Liver (tissue), 10 donors: ENCODE measurements at places on chromosomes 1 and 21. TPM values are rescaled to one million over a fixed set of nuclear protein-coding genes. Genes with fewer than 3 reads are reported as not detected.

- H3K4me3 ChIP-seq = no peak overlapping the region
- no peak for DNase-seq
- H3K4me1 ChIP-seq = no peaks in the 10 kb centered on the region
- no peaks in the 10 kb centered on the region for H3K36me3 ChIP-seq
Measured at GRCh38 chr1:50111503-50111902, 2.8 kb downstream of the ELAVL4 start.

The FYB2 gene
- total RNA-seq = 31.3 TPM

DNA sequence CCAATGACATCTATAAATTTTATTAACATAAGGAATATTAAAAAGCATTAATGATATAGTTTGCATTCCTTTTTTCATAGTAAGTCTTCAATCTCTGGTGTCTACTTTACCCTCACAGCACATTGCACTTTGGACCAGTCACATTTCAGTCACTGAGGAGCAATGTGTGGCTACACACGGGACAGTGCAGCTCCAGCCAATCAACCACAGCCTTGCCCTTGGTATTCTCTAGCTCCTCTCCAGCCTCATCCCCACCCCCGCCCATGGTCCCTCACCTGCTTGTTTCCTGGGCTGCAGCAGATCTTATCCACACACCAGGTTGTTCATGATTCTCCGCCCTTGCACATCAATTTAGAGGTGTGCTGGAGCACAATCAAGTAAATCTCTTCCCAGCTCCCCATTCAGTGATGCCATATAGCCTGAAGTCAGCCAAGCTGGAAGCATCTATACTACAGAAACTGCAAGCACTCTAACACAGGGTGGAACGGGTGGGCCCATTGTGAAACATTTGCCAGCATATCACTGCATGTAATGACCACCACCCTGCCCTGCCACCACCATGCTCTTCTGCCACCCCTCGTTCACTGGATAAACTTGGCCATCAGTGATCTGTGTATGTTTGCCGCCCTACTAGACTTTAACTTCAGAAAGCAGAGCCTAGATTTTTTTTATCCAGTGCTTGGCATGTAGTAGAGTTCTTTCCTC lies 93.0 kb upstream of the SLC44A3 start:
- H3K27ac ChIP-seq = no peak overlapping the region
- H3K4me1 ChIP-seq = no peaks in the 10 kb centered on the region
- DNase-seq = no peak
- H3K36me3 ChIP-seq = no peaks in the 10 kb centered on the region
- H3K27me3 ChIP-seq = no peaks in the 10 kb centered on the region
- H3K4me3 ChIP-seq = no peak overlapping the region

GRCh38 chr1:25648681-25649440 lies 32.3 kb downstream of the MAN1C1 start:
- no peaks in the 10 kb centered on the region for H3K36me3 ChIP-seq

- DNase-seq = no peak
- H3K4me1 ChIP-seq = peaks cover 5% of the 10 kb centered on the region
- peak overlapping the region; percentile 10 for H3K27ac ChIP-seq
- H3K36me3 ChIP-seq = no peaks in the 10 kb centered on the region
- H3K27me3 ChIP-seq = no peaks in the 10 kb centered on the region
Measured at GRCh38 chr1:9629445-9630201, 21.9 kb upstream of the PIK3CD start.

DNA sequence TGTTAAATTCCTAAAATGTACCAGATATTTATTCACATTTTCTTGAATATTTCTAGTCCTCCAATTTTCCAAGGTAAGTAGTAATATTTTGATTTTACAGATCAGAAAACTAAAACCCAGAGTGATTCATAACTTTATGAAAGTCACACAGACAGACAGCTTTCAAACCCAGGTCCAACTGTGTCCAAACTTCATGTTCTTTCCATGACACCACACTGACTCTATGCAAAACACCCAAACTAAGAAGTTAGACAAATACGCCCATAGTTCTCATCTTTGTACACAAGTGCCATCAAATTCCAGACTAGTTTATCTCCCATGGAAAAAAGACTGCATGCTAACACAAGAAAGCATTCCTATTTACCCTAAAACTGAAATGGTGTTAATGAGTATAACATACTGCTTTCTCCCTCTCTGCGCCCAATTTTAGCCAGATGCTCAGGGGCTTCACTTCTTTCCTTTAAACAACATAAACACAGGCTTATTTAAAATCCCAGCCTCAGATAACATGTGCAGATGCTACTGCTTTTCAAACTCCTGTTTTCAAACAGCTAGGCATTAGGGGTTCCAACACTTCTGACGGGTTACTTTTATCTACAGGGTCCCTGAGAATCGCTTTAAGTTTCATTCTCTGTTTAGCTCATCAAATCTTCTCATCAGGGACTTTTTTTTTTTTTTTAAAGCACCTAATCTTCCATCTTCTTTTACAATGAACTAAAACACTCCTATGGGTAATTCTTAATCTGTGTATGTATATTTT lies 44.6 kb downstream of the WASF2 start:
- no peaks in the 10 kb centered on the region for H3K4me1 ChIP-seq
- no peak overlapping the region for H3K27ac ChIP-seq
- DNase-seq = no peak
- H3K36me3 ChIP-seq = no peaks in the 10 kb centered on the region
- H3K27me3 ChIP-seq = no peaks in the 10 kb centered on the region

GRCh38 chr1:1178794-1179331 lies 5.2 kb downstream of the TTLL10 start:
- H3K4me3 ChIP-seq = no peak overlapping the region
- H3K27ac ChIP-seq = no peak overlapping the region
- no peak for DNase-seq
- H3K4me1 ChIP-seq = no peaks in the 10 kb centered on the region
- H3K27me3 ChIP-seq = no peaks in the 10 kb centered on the region

The TRIM58 gene
- total RNA-seq = 88.7 TPM

DNA sequence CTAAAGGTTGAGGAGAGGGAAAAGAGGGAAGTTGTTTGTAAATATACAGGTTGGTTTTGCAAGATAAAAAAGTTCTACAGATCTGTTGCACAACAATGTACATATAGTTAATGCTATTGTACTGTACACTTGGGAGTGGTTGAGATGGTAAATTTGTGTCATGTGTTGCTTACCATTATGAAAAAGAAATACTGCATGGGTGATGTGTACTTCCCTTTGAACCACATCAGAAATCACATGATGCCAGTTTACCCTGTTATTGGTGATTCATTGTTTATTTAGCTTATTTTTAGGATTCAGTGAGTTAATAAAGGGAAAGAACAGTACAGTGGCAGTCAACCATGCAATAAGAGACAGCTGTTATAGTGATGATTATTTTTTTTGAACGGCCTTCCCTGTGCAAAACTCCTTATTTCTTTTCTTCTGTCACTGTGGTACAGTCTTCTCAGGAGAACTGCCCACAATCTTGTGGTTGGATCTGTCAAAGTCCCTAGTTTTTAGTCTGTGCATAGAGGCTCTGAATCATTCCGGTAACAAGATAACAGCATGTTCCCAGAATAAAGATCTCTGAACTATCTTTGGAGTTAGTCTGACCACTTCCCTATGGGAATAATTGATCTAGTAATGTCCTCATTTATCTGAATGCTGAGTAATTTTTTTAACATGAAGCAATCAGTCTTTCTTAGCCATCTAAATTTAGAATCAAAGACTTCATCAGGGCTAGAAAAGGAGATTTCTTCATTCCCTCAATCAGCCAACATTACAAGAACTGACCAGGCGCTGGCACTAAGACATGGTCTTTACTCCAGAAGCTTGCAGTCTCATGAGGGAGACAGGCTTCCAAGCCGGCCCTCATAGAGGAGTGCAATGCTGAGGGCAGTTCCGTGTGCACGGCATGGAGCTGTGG lies 84.2 kb downstream of the SH3GLB1 start:
- no peaks in the 10 kb centered on the region for H3K36me3 ChIP-seq
- H3K4me1 ChIP-seq = peaks cover 13% of the 10 kb centered on the region
- no peak for DNase-seq

DNA sequence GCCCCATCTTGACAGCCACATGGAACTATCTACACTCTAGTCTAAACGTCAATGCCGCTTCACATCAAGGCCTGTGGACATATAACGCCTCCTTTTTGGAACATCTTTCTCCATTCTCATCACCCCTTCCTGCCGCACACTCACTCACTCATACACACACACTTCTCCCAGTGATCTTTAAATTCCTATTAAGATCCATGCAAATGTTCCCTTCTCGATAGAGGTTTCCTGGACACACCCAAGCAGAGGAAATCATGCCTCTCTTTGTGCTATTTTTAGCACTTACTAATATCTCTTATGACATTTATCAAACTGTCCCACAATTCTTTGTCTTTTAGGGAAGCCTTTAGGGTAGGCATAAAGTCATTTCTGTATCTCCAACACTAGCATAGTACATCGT lies 28.2 kb upstream of the SLAMF9 start:
- H3K27me3 ChIP-seq = no peaks in the 10 kb centered on the region
- no peaks in the 10 kb centered on the region for H3K36me3 ChIP-seq
- H3K27ac ChIP-seq = no peak overlapping the region

DNA sequence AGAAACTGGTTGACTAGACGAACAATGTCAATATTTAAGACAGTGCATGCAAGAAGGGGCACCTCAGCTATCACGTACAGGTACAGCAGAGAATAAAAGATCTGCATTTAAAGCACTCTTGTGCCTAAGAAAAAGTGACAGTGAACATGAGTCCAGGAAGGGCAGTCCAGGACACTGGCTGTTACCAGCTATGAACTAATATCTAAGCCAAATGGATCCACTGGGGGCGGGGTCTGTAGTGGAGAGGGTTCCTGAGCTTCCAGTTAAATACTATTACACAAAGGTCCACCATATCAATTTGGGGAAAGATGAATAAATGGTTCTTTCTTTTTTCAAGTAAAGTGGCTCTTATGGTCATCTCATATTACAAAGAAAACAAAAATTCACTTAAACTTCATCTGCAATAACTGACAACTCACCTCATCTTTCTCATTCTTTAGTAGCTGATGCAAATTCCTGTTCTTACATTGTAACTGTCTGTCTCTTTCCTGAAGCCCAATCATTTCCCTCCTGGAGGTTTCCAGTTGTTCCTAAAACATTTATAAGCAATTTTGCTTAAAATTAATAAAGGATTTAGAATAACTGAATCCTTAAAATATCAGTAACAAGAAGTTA lies 24.5 kb downstream of the SSX2IP start:
- H3K27me3 ChIP-seq = no peaks in the 10 kb centered on the region
- H3K4me3 ChIP-seq = no peak overlapping the region
- H3K27ac ChIP-seq = no peak overlapping the region
- H3K4me1 ChIP-seq = no peaks in the 10 kb centered on the region

The CHI3L2 gene
- total RNA-seq = 0.25 TPM

GRCh38 chr1:230320804-230321203 lies 105.3 kb downstream of the PGBD5 start:
- peaks cover 10% of the 10 kb centered on the region for H3K4me1 ChIP-seq
- no peaks in the 10 kb centered on the region for H3K27me3 ChIP-seq
- H3K4me3 ChIP-seq = no peak overlapping the region
- H3K27ac ChIP-seq = no peak overlapping the region
- no peak for DNase-seq

DNA sequence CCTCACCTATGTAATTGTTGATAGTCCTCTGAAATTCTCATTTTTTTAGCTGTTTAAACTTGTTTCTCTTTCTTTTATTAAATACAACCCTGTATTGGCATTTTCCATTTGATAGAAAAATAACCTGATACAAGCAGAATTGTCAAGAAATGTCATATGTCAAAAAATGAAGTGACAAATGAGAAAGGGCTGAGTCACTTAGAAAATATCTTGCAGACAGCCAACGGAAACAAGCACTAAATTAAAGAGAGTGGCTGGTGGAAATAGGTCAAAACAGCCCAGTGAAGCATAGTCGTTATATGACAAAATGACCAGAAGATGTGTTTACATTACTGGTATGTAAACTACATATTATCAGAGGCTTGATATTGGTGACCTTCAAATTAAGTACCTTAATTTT lies 484.4 kb downstream of the PLA2G4A start:
- H3K4me3 ChIP-seq = no peak overlapping the region
- H3K27ac ChIP-seq = no peak overlapping the region
- no peaks in the 10 kb centered on the region for H3K36me3 ChIP-seq
- H3K27me3 ChIP-seq = no peaks in the 10 kb centered on the region
- no peaks in the 10 kb centered on the region for H3K4me1 ChIP-seq

The APOBEC4 gene
- not detected for total RNA-seq
